Skeletal muscle cell (primary cell): ENCODE measurements at places on chromosomes 3 and 15.

DNA sequence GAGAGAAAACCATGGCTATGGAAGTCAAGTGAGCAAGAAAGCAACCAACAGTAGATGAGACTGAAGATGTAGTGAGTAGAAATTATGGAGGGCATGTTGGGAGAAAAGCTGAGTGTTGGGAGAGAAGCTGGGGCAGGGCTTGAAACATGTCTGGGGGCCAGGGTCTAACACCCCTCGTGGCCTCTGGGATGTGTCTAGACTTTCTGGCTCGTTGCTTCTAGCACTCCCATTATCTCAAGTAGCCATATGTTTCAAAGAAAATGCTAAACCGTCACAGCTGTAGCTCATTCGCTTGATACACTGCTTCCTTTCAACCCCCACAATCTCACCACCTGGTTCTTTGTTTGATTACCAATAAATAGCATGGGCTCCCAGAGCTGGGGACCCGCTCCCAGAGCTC lies 83.8 kb upstream of the BCHE start:
- no peak for DNase-seq

GRCh38 chr3:125062904-125063618 lies 7.3 kb upstream of the HEG1 start:
- DNase-seq: peak; percentile 73

DNA sequence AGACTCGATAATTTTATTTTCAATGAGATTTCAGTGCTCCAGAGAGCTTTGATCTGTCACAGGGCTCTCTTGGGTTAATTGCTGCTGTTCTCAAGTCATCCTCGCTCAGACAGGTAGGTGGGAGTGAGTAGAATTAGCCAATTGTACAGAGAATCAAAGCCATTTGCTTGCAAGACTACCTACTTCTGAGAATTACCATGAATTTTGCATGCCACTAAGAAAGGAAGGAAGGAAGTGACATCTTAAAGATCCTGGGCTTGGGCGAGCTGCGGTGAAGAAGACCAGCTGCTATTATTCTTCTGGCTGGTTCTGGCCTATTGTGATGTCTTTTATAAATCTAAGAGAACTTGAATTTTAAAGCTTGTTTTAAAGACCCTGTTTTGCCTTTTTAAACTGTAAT lies 154.1 kb upstream of the LPP start:
- DNase-seq: no peak

GRCh38 chr15:70050970-70051369 lies 46.7 kb downstream of the TLE3 start:
- DNase-seq: no peak

DNA sequence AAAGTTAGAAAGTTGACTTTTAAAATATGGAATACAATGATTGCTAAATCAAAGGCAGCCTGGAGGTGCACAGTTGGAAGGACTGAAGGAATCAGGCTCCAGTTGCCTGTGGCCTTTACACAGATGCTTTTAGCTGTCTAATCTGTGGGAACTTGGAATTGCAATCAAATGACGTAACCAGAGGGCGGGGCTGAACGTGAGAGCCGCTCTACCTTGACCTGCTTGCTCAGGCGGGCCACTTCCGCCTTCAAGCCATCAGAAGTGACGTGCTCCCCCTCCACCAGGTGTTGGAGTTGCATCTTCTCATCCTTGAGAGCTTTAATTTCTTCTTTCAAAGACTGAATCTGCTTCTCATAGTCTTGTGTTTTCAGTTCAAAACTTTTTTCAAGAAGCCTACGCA lies 37.7 kb upstream of the GNB5 start:
- no peak for DNase-seq

- DNase-seq: no peak
Measured at GRCh38 chr15:39198044-39199000, 382.6 kb upstream of the THBS1 start.

DNA sequence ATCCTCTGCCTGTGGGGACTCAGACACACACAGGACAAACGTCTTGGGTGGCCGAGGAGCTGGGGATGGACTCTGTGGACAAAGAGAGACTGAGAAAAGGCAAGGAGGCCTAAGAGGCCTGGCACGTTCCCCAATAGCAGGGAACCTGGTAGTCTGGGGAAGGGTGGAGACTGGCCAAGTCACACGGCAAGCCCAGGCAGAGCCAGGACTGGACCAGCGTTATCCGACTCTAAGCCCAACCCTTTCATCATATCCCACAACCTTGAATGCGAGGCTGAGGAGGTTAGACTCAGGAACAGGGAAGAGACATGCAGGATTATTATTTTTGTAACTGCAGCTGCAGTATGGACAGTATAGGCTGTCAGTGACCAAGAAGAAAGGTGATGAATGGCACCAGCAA lies 53.4 kb downstream of the SLC6A11 start:
- DNase-seq: no peak

- DNase-seq: peak; percentile 37
Measured at GRCh38 chr3:159987291-159987711, 1.3 kb upstream of the IL12A start.

DNA sequence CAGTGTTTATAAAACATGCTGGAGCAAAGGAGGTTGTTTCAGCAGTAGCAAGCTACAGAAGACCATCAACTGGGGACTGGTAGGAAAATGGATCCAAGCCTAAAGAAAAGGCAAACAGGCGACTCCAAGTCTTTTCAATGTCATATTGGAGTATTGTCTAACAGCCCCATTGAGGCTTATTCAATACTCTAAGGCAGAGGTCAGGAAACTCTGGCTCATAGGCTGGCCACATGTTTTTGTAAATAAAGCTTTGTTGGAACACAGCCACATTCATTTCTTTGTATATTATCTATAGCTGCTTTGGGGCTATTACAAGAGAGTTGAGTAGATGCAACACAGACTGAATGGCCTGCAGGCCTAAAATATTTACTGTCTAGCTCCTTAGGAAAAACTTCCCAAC lies 77.5 kb downstream of the RPL22L1 start:
- DNase-seq: no peak

DNA sequence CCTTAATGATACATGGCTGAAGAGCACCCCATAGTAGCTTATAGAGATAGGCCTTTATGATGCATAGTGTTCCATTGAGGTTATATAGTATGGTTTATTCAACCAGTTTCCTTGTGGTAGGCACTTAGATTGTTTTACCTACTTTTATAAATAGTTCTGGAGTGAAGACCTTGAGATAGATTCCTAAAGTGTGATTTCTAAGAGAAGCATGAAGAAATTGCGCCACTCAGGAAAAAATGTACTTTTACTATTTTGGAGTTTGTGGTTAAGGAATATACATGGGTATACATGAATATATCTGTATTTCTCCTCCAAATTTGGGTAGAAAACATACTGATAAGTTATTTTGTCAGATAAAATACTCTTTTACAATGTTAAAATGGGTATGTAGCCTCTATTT lies 70.5 kb downstream of the CHD2 start:
- no peak for DNase-seq

DNA sequence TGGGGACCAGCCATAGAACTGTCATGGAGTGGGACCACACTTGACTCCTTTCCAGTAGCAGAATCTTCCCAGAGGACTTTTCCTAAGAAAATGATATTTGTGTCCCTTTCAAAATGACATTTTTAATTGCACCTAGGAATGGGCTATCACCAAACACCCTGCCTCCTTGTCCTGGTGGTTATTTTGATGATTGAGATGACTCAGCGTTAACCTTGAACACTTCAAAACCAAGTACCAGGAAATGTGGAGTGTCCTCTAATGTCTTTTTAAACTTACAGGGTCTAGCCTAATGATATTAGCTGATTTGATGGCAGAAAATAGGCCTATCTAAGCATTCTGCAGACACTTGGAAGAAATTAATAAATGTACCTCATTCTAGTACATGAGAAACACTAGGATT lies 90.7 kb downstream of the HHLA2 start:
- no peak for DNase-seq

DNA sequence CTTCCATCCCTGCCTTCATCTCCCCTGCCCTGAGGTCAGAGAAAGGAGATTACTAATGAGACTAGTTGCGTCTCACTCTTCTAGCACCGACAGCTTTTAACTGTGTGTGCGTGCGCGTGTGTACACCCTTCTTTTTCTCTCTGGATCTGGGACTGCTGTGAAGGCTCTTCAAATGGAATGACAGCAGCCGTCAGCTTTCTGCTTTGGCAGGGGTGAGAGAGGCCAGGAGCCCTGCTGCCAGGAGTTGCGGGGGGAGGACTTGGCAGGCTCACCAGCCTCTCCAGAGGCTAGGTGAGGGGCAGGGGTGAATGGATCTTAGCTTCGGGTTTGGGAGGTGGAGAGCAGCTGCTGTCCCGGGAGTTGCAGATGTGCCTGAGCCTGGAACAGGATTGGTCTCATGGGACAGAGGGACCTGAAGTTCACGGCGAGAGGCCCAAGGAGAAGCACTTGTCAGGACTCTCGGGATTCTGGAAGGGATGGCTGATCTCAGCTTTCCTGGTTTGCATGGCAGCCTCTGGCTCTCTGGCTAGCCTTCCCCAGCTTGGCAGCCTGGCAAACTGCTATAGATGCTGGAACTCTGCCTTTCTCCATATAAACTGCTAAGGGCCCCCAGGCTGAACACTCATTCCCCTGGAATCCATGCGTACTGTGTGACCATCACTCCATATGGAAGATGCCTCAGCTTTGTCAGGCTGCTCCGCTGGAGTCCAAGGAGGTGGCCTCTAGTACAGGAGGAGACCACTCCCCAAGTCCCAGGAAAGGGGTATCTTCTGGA lies 16.6 kb downstream of the TEX264 start:
- DNase-seq: peak; percentile 20

- no peak for DNase-seq
Measured at GRCh38 chr3:172268868-172269267, 179.4 kb downstream of the GHSR start.

DNA sequence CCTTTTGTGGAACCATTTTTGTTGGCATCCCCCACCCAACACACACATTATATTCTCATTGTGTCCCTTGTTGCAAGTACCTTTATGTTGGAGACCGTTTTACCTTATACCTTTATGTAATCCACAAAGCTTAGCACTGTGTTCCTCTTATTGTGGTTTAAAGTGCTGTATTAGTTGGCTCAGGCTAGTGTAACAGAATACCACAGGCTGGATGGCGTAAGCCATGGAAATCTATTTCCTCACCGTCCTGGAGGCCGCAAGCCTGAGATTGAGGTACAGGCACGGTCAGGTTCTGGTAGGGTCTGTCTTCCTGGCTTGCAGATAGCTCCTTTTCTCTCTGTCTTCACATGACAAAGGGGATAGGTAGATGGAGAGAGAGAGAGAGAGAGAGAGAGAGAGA lies 302.8 kb downstream of the ROBO2 start:
- no peak for DNase-seq

- no peak for DNase-seq
Measured at GRCh38 chr3:117306299-117306698, 596.7 kb downstream of the TUSC7 start.

DNA sequence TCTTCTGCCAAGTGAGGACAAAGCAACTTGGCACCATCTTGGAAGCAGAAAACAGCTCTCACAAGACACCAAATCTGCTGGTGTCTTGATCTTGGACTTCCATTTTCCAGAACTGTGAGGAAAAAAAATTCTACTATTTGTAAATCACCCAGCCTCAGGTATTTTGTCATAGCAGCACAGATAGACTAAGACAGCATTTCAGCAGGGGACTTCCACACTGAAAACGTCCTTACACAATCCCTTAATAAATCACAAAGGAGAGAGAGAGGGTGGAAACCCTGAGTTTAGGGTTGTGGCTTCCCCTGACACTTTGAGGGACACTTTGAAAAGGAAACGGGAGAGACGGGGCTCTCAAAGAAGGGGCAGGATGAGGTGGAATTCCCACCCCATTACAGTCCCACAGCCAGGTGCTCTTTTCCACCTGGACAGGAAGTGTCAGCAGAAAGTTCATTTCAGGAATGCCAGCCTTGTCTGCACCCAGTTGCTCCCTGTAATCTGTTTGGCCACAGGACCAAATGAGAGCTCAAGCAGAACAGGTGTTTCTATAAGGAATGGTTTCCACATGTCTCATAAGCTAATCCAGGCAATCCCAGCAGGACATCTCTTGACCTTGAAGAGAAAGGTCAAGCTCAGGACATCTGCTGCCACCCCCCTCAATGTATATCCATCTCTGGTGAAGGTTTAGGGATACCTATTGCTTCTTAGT lies 51.3 kb downstream of the MYLK start:
- no peak for DNase-seq

DNA sequence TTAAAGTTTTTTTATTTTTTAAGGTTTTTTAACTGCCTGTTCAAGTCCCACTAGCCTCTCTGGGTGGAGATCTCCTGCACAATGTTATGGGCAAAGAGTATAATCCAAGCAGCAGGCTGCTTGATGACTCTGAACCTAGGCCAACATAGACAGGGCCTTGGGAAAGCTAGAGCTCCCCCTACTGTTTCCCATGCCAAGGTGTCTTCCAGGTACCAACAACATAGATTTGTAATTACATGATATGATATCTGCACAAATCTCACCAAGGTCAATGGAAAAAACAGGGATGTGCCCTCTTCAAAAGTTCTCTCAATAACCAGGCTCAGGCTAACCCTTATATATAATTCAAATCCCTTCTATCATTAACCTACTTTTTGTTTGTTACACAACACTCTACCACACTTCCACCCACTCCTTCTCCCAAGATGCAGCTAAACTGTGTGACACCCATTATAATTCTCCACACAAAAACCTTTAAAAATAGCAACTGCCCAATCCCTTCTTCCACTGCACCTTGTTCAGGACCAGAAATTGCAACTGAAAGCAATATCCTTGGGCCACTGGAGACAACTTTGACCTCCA lies 43.8 kb downstream of the RBM15B start:
- DNase-seq: peak; percentile 10

DNA sequence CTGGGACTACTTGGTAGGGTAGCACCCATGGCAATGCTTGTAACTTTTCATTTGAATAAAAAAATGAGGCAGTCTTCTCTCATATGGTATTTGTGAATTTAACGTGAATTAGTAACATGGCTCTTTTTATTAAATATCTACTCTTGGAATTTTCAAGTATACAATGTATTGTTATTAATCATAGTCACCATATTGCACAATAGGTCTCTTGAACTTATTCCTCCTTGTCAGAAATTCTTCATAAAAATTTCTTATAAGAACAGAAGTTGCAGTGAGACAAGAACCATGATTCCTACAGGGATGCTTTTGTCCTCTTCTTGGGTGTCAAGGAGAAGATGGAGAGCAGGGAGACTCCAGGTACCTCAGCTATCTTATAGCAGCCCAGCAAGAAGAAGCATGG lies 203.8 kb upstream of the FEZF2 start:
- no peak for DNase-seq

DNA sequence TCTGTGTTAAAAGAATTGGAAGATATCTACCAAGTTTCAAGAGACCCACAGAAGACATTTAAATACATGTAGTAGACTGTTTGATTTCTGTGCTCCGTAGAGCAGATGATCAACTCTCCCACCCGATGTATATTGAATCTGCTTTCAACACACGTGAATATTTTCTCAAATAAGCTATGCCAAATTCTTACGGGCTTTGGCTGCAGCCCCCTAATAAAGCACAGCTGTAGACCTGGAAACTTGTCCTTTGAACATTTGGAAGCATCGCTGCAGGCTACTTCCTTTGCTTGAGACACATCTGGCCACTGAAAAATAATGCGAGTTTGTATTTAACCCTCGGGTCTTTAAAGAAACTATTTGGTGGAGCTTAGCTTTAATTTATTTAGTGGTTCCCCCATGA lies 98.3 kb upstream of the SELENOK start:
- no peak for DNase-seq

- no peak for DNase-seq
Measured at GRCh38 chr3:154132777-154133375, 11.7 kb downstream of the ARHGEF26 start.
